ENCODE measurements at places on chromosomes 3 and 15. TPM values are rescaled to one million over a fixed set of nuclear protein-coding genes. Genes with fewer than 3 reads are reported as not detected.

DNA sequence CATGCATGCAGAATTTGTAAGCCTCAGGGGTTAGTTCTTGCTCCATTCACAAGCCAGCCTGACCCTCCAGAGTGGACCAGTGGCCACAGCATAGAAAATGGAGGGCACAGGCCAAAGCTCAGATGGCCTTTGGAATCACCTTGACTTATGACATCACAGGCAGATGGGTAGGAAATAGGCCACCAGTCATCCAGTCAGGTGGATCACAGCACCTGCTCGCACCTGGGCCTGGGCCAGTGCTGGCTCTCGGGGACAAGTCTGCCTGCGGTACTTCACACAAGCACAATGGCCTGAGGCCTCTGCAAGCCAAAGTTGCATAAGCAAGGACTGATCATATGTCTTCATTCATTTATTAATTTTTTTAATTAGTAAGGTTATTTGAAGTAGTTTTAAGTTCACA, 39.3 kb downstream of the PPCDC start:
- H3K27ac ChIP-seq = no peak overlapping the region
- H3K27me3 ChIP-seq = no peaks in the 10 kb centered on the region
- H3K4me3 ChIP-seq = no peak overlapping the region
- no peak for DNase-seq

DNA sequence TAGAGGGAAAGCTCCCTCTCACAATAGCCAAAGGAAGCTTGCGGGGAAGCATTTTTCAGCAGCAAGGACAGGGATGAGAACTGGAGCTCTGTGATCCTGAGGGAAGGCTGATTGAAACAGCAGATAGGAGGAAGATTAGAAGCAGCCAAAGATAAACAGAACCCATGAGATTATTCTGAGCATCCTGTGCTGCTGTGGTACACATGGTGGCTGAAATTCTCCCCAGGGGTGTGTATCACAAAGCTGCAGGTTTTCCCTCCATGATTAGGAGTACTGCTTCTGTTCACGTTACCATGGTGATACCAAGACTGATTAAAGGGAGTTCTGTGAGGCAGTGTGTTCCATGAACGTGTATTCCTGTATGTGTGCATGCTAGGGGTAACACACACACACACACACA, 30.3 kb upstream of the PSMD6 start:
- no peaks in the 10 kb centered on the region for H3K27me3 ChIP-seq
- peak; percentile 94 for DNase-seq
- H3K27ac ChIP-seq = no peak overlapping the region
- H3K36me3 ChIP-seq = no peaks in the 10 kb centered on the region
- no peaks in the 10 kb centered on the region for H3K4me1 ChIP-seq

GRCh38 chr3:88030210-88030609, 28.6 kb downstream of the CGGBP1 start:
- no peaks in the 10 kb centered on the region for H3K27me3 ChIP-seq
- H3K36me3 ChIP-seq = no peaks in the 10 kb centered on the region
- H3K27ac ChIP-seq = no peak overlapping the region
- H3K4me1 ChIP-seq = no peaks in the 10 kb centered on the region
- H3K4me3 ChIP-seq = no peak overlapping the region
- DNase-seq = no peak

DNA sequence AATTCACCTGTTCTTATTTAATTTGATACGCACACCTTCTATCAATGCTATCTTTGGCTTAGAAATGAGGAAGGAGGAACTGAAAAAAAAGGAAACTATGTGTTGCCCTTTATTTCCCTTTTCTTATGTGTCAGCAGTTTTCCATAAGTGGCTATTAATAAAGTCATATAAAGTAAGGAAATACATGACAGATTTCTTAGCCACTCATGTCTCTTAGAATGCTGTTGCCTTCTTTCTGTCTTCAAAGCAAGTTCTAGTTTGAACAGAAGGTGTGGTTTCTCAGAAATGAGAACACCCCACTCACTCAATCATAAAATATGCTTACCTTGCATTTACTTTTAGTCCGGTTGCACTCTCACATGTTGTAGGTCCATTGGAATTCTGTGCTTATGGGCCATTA, 640.5 kb upstream of the GRM7 start:
- H3K4me3 ChIP-seq = no peak overlapping the region
- H3K27me3 ChIP-seq = no peaks in the 10 kb centered on the region
- no peaks in the 10 kb centered on the region for H3K4me1 ChIP-seq
- no peak overlapping the region for H3K27ac ChIP-seq

GRCh38 chr3:31615071-31615875, 82.5 kb downstream of the STT3B start:
- no peak overlapping the region for H3K4me3 ChIP-seq
- H3K27me3 ChIP-seq = no peaks in the 10 kb centered on the region
- H3K27ac ChIP-seq = no peak overlapping the region
- no peak for DNase-seq

DNA sequence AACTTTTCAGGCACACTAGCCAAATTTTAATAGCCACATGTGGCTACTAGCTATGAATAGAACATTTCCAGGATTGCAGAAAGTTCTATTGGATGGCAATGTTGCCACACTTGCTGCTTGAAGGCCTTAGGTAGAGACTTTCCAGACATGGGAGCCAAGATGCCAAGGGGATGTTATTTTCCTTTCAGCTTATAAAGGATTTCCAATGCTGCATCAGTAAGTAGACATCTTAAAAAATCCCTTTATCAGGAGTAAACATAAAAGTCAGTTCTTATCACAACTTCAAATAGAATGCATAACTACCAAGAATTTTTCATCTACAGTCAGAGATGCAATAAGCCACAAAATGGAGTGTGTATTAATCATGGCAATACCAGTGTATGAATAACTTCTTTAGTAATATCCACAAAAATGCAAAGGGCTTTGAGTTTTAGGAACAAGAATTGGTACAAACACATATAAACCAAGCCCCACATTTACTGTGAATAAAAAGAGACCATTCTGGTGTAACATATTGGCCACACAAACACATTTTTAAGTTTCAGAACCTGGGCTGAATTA, 457.1 kb upstream of the ADAMTS9 start:
- H3K4me3 ChIP-seq = no peak overlapping the region
- H3K27ac ChIP-seq = no peak overlapping the region
- no peaks in the 10 kb centered on the region for H3K4me1 ChIP-seq

DNA sequence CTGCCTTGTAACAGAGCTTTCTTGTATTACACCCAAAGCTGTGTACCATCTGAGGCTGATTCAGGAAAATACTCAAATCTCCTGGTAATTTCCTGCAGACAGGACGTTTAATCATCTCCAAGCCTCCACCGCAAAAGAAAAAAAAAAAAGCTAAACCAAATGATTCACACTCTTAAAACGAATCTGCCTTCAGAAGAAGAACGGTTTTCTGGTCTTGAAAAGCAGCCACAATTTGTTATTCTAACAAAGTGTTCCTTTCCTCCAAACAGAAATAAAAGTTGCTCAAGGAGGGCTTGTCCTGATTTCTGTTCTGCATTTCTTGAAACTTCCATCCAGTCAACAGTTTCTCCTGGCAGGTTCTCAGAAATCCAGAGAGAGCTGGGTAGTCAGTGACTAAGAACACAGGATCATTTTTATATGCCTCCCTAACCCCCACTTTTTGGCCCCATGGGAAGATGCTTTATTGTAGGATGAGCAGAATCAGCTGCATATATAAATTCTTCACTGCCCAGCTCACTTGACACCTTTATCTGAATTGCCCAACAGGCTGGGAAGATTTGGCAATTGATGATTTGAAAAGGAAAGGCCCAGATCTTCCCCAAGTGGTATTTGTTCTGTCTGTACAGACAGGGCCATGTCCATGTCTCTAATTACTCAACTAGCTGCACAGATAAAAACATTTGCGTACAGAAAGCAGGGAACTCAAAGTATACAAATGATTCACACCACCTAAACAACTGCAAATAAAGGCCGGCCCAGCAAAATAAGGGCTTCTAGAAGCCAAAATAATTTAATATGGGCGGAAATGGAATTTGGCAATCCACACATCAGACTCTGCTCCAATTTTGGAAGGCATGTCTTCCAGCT, 41.0 kb upstream of the PRICKLE2 start:
- H3K27ac ChIP-seq = peak overlapping the region; percentile 54
- no peaks in the 10 kb centered on the region for H3K27me3 ChIP-seq
- peak overlapping the region; percentile 63 for H3K4me3 ChIP-seq
- no peak for DNase-seq
- H3K36me3 ChIP-seq = no peaks in the 10 kb centered on the region
- peaks cover 9% of the 10 kb centered on the region for H3K4me1 ChIP-seq

DNA sequence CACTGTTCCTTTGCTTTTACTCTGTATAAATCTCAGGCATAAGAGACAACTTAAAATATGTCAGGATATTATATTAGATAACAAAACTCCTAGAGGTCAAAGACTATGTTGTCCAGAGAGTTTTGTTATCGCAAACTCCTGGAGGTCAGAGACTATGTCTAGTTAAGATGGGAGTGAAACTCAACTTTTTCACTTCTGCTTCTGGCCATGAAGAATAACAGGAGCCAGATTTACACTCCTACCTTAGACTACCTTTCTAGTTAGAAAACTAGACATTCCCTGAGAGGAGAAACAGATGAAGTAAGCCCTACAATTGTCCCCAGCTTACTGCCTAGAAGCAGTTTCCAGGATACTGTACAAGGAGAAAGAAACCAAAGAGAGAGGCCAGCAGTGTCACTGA, 255.4 kb upstream of the UBE2E1 start:
- no peaks in the 10 kb centered on the region for H3K36me3 ChIP-seq
- no peaks in the 10 kb centered on the region for H3K4me1 ChIP-seq
- H3K27ac ChIP-seq = no peak overlapping the region
- no peaks in the 10 kb centered on the region for H3K27me3 ChIP-seq

GRCh38 chr3:148716657-148717056, 19.0 kb downstream of the AGTR1 start:
- no peaks in the 10 kb centered on the region for H3K4me1 ChIP-seq
- no peaks in the 10 kb centered on the region for H3K36me3 ChIP-seq
- H3K27ac ChIP-seq = no peak overlapping the region
- H3K4me3 ChIP-seq = no peak overlapping the region
- no peaks in the 10 kb centered on the region for H3K27me3 ChIP-seq
- DNase-seq = no peak

DNA sequence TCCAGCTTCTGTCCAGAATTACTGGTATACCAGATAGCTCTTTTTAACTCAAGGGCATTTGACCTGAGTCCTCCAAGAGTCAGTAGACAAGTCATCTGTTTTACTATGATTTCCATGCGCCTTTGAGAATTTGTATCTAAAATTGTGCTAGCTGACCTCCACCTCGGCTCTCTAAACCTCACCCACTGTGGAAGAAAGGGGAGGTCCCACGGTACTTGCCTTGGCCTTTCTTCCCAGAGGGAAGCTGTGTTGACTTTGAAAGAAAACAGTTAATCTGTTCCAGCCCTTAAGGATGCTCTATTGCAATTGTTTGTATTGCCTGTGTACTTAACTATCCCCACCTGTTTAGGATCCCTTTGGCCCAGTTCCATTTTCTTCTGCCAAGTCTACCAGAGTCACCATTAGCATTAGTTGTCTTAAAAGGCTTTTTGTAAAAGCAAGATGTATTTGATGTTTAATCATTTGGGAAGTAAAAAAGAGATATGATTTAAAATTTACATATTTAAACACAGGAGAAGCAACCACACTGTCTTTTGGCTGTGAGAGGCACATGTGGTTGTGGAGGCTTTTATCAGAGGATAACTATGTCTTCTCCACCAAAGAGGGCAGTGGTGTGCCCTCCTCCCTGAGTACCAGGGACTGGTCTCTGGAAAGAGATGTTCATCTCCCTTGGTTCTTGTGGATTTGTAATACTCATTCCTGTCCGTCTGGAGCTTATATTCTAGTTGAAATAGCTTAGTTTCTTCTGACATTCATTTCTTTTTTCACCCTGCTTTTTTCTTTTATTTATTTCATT, 88.8 kb downstream of the CRTC3 start:
- DNase-seq = no peak
- H3K4me1 ChIP-seq = peaks cover 5% of the 10 kb centered on the region
- no peaks in the 10 kb centered on the region for H3K27me3 ChIP-seq
- no peak overlapping the region for H3K4me3 ChIP-seq
- H3K27ac ChIP-seq = no peak overlapping the region

- no peak overlapping the region for H3K27ac ChIP-seq
- H3K27me3 ChIP-seq = no peaks in the 10 kb centered on the region
Observed at GRCh38 chr3:46517016-46517783, 19.4 kb downstream of the RTP3 start.

DNA sequence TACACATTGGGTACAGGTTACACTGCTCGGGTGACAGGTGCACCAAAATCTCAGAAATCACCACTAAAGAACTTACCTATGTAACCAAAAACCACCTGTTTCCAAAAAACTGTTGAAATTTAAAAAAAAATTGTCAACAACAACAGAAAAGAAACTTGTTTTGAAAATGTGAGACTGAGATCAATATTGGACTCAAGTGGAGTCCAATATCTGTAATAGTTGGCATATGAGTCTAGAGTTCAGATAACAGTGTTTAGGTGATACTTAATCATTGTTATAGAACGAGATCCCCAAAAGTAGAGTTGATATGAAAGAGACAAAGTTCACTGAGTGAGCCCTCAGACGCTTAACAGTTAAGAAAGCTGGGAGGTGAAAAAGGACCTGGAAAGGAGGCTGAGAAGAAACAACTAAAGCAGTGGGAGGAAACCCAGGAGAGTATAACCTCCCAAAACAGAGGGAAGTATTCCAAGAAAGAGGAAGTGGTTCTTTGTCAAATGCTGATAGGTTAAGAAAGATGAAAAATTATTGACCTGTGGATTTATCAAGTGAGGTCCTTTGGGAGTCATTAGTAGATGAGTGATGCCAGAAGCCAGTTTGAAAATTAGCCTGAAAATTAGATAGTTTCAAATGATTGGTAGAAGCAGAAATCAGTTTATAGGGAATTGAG, 388.6 kb upstream of the DPH6 start:
- no peak overlapping the region for H3K27ac ChIP-seq
- H3K36me3 ChIP-seq = no peaks in the 10 kb centered on the region
- no peaks in the 10 kb centered on the region for H3K4me1 ChIP-seq
- no peak for DNase-seq

The DUOX1 gene
- polyA plus RNA-seq = 3.3 TPM

The CEMIP gene
- polyA plus RNA-seq = 11.6 TPM

The ZIC4 gene
- polyA plus RNA-seq = 33.0 TPM

The PLIN1 gene
- 0.27 TPM for polyA plus RNA-seq

The TGM4 gene
- 0.08 TPM for polyA plus RNA-seq

The PRR23A gene
- polyA plus RNA-seq = not detected

The KNG1 gene
- 0.63 TPM for polyA plus RNA-seq

The LRRIQ4 gene
- 0.26 TPM for polyA plus RNA-seq

The ATP8B4 gene
- polyA plus RNA-seq = 5.4 TPM

The TRIM42 gene
- polyA plus RNA-seq = not detected

The MINDY4B gene
- polyA plus RNA-seq = 0.27 TPM

The GOLGA8Q gene
- 3.7 TPM for polyA plus RNA-seq

Data from spinal cord (tissue), 10 donors.